ENCODE measurements at places on chromosomes 2 and 18.

GRCh38 chr18:26461405-26461804, 86.9 kb downstream of the KCTD1 start:
- peaks cover 27% of the 10 kb centered on the region for H3K4me1 ChIP-seq
- H3K4me3 ChIP-seq = no peak overlapping the region
- no peak for DNase-seq
- H3K27me3 ChIP-seq = no peaks in the 10 kb centered on the region
- H3K27ac ChIP-seq = no peak overlapping the region

DNA sequence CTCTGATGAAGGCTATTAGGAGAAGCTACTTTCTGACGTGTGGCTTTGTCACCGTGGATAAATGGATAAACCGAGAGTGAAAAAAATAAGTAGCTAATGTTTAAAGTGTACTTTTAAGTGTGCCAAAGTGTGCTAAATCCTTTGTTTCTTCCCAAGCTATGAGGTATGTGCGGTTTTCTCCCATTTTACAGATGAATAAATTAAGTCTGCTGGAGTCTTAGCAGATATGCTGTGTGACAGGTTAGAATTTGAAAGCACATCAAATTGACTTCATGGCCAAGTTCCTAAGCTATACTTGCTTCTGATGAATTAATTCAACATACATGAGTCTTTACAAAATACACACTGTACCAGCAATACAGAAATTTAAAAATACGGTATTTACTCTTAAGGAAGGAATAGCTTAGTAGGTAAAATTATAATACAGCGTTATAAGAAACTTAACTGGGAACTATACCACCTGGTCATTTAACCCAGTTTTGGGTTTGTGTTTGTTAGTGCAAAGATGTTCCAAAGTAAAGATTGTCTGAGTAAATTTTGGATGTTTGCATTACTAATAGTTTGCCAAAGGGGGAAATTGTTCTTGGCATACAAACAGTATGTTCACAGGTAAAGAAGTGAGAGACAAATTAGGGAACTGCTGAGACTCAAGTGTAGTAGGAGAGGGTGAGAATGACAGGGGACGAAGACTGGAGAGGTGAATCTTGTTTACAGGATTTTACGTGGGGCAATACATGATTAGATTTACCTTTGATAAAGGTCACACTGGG, 1.4 kb downstream of the AGPS start:
- no peaks in the 10 kb centered on the region for H3K27me3 ChIP-seq
- peaks cover 49% of the 10 kb centered on the region for H3K36me3 ChIP-seq
- peaks cover 70% of the 10 kb centered on the region for H3K4me1 ChIP-seq
- peak overlapping the region; percentile 94 for H3K4me3 ChIP-seq
- no peak for DNase-seq

- no peak for DNase-seq
- no peaks in the 10 kb centered on the region for H3K27me3 ChIP-seq
- H3K27ac ChIP-seq = no peak overlapping the region
- no peak overlapping the region for H3K4me3 ChIP-seq
Observed at GRCh38 chr2:168091986-168092385, 155.4 kb downstream of the STK39 start.

DNA sequence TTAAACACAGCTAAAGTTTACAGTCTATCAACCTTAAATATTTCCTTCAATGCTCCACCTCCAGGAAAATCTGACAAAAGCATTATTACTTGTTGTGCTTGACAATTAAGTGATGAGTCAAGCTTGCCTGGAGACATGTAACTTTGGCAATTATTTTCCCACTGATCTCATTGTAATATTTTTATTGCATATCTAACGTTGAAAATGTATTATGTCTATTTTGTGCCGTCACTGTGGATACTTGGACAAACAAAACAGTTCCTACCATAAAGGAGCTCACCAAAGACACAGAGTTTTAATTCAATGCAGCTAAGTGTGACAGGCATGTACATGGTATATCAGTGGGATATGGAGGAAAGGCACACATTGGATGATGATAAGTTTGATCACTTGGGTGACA, 24.7 kb downstream of the RNF103 start:
- no peak for DNase-seq
- no peaks in the 10 kb centered on the region for H3K27me3 ChIP-seq
- H3K4me1 ChIP-seq = no peaks in the 10 kb centered on the region
- no peak overlapping the region for H3K27ac ChIP-seq
- no peak overlapping the region for H3K4me3 ChIP-seq

- H3K27ac ChIP-seq = no peak overlapping the region
- no peaks in the 10 kb centered on the region for H3K4me1 ChIP-seq
- no peak overlapping the region for H3K4me3 ChIP-seq
- H3K27me3 ChIP-seq = no peaks in the 10 kb centered on the region
Observed at GRCh38 chr2:65264821-65265670, 37.4 kb downstream of the ACTR2 start.

- DNase-seq = no peak
- H3K36me3 ChIP-seq = peaks cover 25% of the 10 kb centered on the region
- H3K4me3 ChIP-seq = no peak overlapping the region
- H3K27me3 ChIP-seq = no peaks in the 10 kb centered on the region
Observed at GRCh38 chr2:218319813-218320365, 27.6 kb upstream of the TMBIM1 start.

DNA sequence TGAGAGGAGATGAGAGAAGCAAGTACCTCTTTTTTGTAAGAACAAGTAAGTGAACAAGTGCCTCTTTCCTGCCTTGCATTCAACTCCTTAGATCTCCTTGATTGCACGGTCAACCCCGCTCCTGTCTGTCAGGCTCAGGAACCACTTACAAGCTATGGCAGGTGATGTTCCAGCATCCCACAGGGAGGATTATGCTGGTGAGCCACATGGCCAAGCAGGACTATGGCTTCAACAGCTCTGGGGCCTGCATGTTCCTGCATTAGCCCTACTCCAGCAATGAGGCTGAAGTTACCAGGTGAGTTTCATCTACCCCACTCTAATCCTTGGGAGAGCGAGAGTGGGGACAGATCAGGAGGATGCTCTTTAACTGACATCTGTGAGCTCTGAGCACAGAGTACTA, 29.5 kb downstream of the TTC32 start:
- H3K27ac ChIP-seq = no peak overlapping the region
- H3K36me3 ChIP-seq = peaks cover 7% of the 10 kb centered on the region
- peaks cover 16% of the 10 kb centered on the region for H3K27me3 ChIP-seq
- no peak for DNase-seq
- H3K4me1 ChIP-seq = no peaks in the 10 kb centered on the region

DNA sequence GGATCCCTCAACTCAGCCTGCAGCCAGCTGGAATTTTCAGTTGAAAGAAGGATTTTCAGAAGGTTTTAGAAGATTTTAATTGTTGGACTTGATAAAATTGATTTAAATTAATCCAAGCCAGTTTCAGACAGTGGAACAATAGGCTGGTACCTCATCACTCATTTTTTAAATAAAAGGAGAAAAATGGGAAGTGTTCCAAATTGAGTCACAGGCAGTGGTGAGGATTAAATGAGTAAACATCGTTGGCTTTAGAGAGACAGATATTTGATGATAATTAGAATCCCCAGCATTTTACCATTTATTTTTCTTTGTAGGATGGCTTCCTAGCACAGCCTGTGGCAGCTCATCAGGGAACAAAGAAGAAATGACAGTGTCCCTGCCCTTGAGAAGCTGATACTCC, 7.4 kb downstream of the CXCR4 start:
- peaks cover 16% of the 10 kb centered on the region for H3K4me1 ChIP-seq
- no peak overlapping the region for H3K4me3 ChIP-seq
- peak overlapping the region; percentile 48 for H3K27ac ChIP-seq
- no peak for DNase-seq
- no peaks in the 10 kb centered on the region for H3K36me3 ChIP-seq

DNA sequence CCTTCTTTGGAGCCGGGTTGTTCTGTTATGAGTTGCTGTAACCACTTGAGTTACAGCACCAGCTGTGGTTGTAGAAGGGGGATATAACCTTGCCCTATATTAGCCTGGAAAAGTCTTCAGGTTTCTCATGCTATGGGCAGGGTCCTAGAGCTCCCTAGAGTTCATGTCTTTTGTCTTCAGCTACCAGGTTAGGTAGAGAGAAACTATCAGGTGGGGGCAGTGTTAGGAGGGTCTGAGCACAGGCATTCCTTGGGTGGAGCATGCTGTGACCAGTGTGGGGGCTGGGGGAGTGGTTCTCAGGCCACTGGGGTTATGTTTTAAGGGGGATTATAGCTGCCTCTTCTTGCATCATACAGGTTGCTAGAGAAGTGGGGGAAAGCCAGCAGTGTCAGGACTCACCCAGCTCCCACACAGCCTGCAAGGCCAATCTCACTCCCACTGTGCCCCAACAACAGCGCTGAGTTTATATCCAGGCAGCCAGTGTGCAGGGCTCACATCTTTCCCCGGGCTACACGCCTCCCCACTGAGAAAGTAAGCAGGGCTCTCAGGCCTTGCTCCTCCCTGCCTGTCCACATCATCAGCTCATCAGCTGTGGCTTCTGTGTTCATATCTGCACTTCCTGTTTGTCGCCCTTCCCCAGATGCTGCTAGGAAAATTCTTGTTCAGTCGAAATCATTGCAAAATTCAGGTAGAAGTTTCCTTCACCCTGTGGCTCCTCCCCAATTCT, 133.8 kb upstream of the NRXN1 start:
- H3K27me3 ChIP-seq = no peaks in the 10 kb centered on the region

DNA sequence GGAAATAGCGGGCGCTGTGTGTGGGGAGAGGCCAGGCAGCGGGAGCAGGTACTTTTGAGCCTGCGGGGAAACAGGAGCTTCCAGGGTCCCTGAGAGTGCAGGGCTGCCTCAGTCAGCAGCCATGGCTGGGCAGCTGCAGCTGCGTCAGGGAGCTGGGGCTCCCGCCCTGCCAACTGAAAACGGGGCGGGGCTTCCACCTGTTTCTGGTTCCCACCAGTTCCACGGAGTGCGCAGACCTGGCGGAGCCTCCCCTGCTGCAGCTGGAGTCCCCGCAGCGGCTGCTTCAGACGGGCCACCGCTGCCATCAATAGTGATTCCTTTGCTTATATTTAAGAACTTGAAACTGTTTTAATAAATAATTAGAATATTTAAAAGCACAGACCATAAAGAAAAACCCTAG, 30.6 kb upstream of the RPRM start:
- no peaks in the 10 kb centered on the region for H3K36me3 ChIP-seq
- H3K27ac ChIP-seq = no peak overlapping the region

- H3K4me3 ChIP-seq = no peak overlapping the region
- no peak overlapping the region for H3K27ac ChIP-seq
- no peak for DNase-seq
- no peaks in the 10 kb centered on the region for H3K36me3 ChIP-seq
- H3K4me1 ChIP-seq = no peaks in the 10 kb centered on the region
Observed at GRCh38 chr18:45464619-45465018, 150.7 kb upstream of the SLC14A2 start.

GRCh38 chr2:79861059-79861374, 348.2 kb downstream of the CTNNA2 start:
- DNase-seq = no peak
- H3K4me1 ChIP-seq = no peaks in the 10 kb centered on the region
- H3K27me3 ChIP-seq = no peaks in the 10 kb centered on the region
- H3K27ac ChIP-seq = no peak overlapping the region
- no peaks in the 10 kb centered on the region for H3K36me3 ChIP-seq

GRCh38 chr2:127572841-127573240, 37.4 kb downstream of the MYO7B start:
- no peak overlapping the region for H3K4me3 ChIP-seq
- H3K27ac ChIP-seq = no peak overlapping the region
- no peaks in the 10 kb centered on the region for H3K36me3 ChIP-seq
- no peaks in the 10 kb centered on the region for H3K4me1 ChIP-seq
- peaks cover 51% of the 10 kb centered on the region for H3K27me3 ChIP-seq

DNA sequence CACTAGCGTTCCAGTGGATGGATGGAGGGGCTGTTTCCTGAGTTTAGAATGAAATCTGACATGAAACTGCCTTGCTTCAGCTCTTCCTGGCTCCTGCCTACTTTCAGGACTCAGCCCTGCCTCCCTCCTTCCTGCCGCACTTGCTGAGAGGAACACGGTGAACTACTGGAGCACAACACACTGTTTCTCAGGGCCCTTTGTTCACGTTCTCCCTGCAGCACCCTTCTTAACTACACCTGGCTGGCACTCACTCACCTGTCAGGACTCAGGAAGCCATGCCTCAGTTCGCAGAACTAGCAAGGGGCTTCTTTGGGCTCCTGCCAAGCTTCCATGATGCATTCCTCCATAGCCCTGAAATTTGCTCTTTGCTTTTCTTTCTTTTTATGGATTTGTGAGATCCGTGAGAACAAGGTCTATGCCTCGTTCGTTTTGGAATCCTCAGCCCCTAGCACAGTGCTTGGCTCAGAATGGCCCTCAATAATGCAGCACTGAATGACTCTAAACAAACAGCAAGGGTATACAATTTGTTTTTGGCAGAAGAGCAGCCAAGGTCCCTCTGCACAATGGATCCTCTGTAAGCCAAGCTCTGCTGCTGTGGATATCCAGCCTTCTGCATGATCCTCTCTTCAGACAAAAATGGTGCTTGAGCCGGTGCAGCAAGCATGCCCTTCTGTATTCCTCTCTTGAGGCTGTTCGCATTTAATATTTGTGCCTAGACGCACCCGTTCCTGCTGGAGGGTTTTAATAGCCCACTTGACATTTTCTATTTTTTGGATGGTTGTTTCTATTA, 357.0 kb downstream of the TSN start:
- H3K4me3 ChIP-seq = no peak overlapping the region
- H3K27ac ChIP-seq = no peak overlapping the region
- no peaks in the 10 kb centered on the region for H3K36me3 ChIP-seq
- peaks cover 61% of the 10 kb centered on the region for H3K27me3 ChIP-seq

DNA sequence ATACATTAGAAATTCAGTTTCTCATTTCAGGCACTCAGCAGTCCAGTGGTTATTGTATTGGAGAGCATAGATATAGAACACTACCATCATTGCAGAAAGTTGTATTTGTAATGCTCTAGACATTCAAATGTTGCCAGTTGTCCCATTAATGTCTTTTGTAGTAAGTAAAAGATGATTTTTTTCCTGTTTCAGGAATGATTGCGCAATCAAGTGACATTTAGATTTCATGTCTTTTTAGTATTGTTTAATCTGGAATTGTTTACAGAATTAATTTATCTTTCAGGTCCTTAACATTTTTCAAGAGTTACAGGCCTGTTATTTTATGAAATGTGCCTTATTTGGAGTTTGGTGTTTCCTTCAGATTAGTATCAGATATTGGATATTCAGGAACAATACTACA, 134.7 kb downstream of the MSTN start:
- DNase-seq = no peak
- no peaks in the 10 kb centered on the region for H3K27me3 ChIP-seq
- H3K4me1 ChIP-seq = no peaks in the 10 kb centered on the region
- H3K4me3 ChIP-seq = no peak overlapping the region

- peak overlapping the region; percentile 27 for H3K4me3 ChIP-seq
- peaks cover 57% of the 10 kb centered on the region for H3K4me1 ChIP-seq
- no peaks in the 10 kb centered on the region for H3K27me3 ChIP-seq
- peak; percentile 58 for DNase-seq
Observed at GRCh38 chr18:22667616-22668422, 250.1 kb upstream of the CTAGE1 start.

GRCh38 chr2:229800997-229801754, 86.8 kb upstream of the DNER start:
- peak; percentile 64 for DNase-seq
- no peak overlapping the region for H3K27ac ChIP-seq
- no peaks in the 10 kb centered on the region for H3K27me3 ChIP-seq
- H3K4me1 ChIP-seq = peaks cover 10% of the 10 kb centered on the region

Data from Calu3 (cell line).